ENCODE measurements at places on chromosomes 16 and 17.

DNA sequence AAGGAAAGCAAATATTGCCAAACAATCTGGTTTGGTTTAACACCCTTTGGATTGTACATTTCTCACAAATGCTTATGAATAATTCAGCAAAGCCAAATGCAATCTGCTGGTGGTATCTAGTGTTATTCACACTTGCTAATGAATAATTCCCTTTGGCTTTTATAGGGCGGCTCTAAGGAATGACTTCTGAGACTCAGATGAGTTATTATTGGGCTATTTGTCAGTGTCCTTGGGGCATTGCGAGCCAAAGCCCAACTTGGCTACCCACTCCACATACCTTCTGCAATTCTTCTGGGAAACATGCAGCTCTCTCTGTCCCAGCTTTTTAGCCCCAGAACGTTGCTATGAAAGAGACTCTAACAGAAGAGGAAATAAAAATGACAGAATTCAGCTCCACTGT lies 41.1 kb downstream of the FTO start:
- no peak for DNase-seq

GRCh38 chr17:47257651-47258339 lies 4.2 kb downstream of the ITGB3 start:
- peak; percentile 88 for DNase-seq

DNA sequence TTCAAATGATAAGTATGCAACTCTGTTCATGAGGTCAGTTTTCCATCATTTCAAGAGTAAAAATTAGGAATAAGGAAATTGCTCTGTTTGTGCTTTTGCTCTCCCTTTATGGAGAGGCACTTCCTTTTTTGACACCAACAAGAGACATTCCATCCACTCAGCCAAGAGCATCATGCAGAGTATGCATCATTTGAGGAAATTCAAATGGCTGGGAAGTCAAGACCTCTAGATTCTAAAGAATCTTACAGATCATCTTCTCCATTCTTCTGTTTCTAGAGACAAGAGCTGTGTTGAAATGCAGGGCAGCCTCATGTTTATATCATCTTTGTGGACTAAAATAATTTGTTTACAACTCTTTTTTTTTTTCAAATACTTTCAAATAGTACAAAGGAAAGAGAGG lies 669.4 kb downstream of the CDH11 start:
- DNase-seq: no peak

DNA sequence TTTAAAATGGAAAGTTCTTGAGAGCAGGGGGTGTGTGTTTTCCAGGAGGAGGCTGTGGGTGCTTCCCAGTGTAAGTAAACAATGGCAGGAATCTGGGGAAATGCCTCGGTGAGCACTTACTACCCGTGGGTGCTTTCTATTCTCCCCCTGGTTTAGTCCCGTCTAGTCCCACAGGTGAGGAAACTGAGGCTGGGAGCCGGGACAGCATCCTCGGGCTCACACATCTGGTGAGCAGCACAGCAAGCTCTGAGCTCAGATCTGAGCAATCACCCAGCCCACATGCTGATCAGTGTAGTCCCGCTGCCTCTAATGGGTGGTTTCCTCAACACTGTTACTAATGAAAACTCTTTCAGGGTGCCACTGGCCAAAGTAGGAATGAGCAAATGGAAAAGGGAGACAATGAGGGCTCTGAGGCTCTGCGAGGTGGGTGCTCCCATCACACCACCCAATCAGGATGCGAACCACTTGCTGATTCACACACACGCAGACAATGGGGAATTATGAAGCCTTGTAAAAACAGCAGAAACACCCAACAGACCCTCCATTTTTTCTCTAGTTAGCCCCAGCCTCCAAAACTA lies 202.6 kb downstream of the PARN start:
- peak; percentile 12 for DNase-seq

- DNase-seq: no peak
Observed at GRCh38 chr16:1708768-1709180, 2.8 kb downstream of the MAPK8IP3 start.

GRCh38 chr17:50165466-50165865 lies 339 bp upstream of the SGCA start:
- DNase-seq: no peak
